Mesenteric fat pad (tissue), 1 donor: ENCODE measurements at places on chromosomes 3 and 15.

DNA sequence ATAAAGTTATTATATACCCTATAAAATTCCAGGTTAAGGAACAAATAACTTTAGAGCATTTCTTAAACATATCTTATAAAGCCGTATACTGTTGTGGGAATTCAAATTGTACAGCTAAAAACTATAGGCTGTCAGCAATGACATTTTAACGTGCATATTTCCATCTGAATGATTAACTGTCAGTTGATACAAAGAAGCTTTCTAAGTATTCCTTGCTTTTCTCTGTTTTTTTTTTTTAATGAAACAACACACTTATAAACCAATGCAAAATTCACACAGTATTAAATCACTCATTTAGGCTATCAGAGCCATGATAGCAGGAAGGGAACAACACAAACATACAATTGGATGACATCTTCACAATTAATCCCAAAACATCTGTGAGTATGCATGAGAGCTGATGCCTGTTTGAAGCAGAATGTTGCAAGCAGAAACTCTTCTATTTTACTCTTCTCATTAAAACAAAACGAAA is 61.9 kb downstream of the CTDSPL start:
- DNase-seq = no peak

GRCh38 chr3:100047455-100048141 is 66.7 kb downstream of the FILIP1L start:
- no peak for DNase-seq

DNA sequence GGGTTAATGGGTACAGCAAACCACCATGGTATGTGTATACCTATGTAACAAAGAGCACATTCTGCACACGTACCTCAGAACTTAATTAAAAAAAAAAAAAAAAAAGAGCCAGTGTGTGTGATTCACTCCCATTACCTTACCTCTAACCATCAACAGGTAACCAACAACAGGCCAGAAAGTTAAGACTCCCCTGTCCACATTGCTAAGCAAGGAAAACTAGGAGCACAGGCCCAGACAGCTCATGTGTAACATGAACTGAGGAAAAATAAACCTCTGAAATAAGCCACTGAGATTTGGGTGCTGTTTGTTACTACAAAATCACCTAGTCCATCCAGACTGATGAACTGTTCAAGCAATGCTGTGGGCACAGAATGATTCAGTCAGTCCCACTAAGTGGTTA is 6.0 kb downstream of the KATNBL1 start:
- no peak for DNase-seq

- DNase-seq = no peak
Measured at GRCh38 chr3:176767385-176767784, 429.9 kb downstream of the TBL1XR1 start.

- DNase-seq = no peak
Measured at GRCh38 chr3:22241110-22241509, 490.1 kb upstream of the ZNF385D start.

GRCh38 chr15:52220937-52221660 is 29.9 kb upstream of the GNB5 start:
- DNase-seq = no peak

DNA sequence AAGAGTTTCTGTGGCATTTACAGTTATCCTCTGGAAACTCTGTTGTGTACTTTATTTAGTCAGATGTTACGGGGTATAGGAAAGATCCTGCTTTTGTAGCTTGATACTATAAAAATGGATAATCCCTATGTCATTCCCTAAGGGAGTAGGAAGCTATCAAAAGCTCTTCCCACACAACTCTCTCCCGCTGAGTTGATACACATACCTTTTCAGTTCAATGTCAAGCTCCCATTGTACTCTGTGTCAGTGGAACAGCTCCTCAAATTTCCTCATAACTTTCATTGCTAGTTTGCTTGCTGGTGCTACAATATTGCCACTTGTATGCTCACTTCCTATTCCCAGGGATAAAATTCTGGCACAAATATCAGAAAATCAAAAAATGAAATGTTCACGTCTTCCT is 893.3 kb upstream of the GBE1 start:
- no peak for DNase-seq

DNA sequence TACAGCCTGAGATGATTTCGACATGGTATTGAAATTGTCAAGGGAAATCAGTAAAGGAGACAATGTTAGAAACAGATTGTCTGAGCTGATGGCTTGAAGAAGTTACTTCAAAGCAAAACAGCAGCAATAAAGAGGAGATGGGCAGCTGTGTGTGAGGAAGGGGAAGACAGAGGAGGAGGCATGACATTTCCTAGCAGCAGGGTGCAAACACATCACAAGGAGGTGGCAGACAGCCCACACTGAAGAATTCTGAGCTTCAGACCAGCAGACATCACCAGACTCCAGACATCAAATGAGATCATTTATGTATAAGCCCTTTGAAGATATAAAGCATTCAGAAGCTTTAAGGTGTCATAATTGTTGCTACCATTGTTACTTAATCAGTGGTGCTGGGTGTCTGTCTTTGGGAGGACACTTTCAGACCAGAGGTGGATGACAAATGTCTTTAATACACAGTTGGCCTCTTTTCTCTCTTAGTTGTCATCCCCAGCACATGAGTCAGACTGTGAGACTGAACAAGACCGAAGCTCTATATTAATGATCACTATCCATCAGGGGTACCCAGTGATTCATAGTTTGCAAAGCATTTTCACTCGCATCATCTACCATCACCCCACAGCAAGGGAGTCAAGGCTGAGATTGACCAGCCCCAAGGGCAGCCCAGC is 203.9 kb downstream of the MINAR1 start:
- DNase-seq = no peak

GRCh38 chr15:28919679-28920655 is 34.2 kb downstream of the APBA2 start:
- no peak for DNase-seq

- no peak for DNase-seq
Measured at GRCh38 chr3:123327956-123328850, 120.7 kb downstream of the ADCY5 start.

DNA sequence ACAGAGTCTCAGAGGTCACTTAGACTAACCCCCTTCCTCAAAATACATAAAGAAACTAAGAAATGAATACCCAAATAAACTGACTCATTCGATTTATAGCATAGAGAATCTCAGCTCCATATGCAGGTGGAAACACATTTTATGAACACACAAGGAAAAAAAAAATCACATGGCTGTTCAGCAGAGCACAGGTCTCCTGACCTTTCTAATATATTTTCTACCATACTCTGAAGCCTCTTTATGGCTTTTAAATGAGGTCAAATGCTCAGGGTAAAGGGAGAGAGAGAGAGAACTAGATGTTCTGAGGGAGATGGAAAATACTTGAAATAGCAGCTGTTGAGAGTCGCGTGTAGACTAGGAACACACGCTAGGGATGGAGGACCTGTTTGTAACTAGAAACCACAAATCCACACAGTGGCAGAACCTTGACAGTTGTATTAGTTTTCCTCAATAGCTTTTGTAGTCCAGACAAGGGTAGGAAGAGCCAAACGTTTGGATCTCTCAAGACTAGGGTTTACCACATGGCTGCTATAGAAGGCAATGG is 165.3 kb downstream of the FMN1 start:
- no peak for DNase-seq

GRCh38 chr3:172303181-172303580 is 145.1 kb downstream of the GHSR start:
- no peak for DNase-seq

DNA sequence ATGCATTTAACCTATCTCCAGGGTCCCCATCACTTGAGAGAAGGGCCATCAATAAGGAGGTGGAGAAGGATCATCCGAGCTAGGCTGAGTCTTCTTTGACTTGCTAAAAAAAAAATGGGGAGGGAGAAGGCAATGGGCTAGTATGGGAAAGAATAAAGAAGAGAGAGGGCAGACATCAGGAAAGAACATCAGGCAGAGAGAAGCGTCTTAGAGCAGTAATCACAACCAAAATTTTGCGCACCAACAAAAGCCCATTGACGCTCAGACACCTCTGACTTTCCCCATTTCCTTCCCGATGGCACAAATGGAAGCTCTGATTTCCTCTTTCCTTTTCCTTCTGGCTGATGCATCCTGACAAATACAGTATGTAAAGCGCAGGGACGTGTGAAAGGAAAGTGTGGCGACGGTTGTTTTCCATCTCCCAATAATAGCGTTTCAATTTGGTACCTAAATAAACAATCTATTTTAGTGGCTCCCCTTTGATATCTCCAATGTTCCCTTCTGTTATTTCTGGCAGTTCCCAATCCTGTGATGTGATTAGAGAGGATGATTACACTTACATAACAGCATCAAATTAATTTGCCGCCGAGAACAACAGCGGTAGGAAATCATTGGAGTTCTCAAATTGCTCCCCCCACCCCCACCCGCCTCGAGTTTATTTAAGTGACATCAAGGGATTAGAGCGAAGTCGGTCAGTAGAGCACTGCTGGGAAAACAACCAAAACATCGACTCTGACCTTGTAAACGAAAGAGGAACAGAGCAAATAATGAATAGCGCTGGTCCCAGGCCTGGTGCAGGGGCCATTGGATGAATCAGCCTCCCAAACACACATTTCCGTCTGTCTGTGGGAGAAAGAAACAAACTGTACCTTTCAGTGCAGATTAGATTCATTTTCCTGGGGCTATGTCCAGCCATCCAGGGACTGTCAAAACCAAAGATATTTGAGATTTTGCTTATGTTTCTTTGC is 273.3 kb upstream of the ICE2 start:
- no peak for DNase-seq

DNA sequence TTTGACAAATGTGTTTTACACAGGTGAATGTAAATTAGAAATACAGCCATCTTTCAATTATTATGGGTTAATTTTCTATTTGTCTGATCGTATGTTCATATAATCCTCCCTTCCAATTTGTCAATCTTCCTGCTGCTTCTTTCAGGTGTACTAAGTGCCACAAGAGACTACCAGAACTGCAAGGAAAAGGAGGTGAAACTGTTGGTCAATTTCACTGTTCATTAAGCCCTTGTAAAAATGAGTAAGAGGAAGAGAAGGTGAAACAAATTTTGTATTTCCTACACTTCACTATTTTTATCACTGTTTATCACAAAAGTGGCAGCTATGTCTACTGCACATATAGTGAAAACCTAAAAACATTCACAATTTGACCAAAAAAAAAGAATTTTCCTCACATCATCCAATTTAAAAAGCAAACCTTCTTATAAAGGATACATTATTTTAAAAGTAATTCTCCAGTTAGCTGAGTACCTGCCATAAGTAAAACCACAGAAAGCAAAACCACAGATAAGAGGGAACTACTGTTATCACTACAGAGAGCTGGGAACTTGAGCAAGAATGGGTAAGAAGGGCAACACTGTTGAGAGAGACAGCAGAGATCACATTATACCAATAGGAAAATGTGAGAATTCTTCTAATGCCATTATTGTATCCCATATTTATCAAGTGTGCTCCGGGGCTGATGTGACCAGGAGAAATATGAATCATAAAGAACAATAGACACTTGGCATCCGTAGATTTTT is 163.0 kb downstream of the TBC1D5 start:
- no peak for DNase-seq

- no peak for DNase-seq
Measured at GRCh38 chr3:42771271-42771670, 1.8 kb downstream of the CCDC13 start.

GRCh38 chr3:146803745-146804144 is 198.6 kb upstream of the PLSCR5 start:
- DNase-seq = no peak

DNA sequence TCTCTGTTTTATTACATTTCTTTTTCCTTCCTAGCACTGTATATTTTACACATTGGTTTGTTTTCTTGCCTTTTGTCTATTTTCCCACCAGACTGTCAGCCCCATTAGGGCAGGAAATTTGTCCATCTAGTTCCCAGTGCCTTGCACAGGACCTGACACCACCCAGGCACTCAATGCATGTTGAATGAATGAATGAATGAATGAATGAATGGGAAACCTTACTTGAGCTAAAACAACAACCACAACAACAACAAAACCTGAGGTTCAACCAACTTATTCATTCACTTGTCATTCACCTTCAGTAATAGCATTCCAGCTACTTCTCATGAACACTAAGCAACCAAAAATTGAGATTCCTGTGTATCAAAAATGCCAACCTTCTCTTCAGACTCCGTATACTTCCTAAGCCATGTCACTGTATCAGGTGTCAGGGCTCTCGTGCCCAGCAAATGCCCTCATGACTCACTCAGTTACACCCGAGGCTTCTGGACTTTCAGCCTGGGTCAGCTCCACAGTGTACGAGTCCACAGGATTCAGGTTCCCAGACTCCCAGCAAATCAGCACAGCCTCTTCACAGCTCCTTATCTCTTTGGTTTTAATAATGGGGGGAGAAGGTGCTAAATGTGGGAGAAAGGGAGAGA is 37.3 kb downstream of the FSD2 start:
- no peak for DNase-seq

DNA sequence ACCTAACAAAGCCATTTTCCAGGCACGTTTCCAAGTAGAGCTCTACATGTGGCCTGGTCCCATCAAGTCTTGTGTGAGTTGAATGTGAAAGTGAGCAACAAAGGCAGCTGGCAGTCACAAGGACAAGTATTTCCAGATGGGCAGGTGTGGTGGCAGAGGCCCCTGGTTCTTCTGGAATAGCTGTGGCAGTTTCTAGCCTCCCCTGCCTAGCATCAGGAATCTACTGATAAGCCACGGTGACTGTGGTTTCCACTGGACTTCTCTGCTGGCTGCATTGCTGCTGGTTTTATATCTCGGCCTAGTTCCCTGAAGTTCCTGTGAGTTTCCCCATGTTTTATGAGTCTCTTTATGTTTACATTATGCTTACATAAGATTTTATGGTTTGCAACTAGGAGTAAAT is 117.7 kb downstream of the GOLIM4 start:
- no peak for DNase-seq
